Urinary bladder (tissue), 4 donors: ENCODE measurements at places on chromosomes 2 and 18. TPM values are rescaled to one million over a fixed set of nuclear protein-coding genes. Genes with fewer than 3 reads are reported as not detected.

- DNase-seq, result no peak
Measured at GRCh38 chr18:24991141-24992060, 360.6 kb downstream of the ZNF521 start.

- no peak for DNase-seq
Measured at GRCh38 chr2:71948781-71949536, 198.7 kb downstream of the CYP26B1 start.

GRCh38 chr2:26251893-26252292 is 7.2 kb downstream of the HADHB start:
- no peak for DNase-seq

- no peak for DNase-seq
Measured at GRCh38 chr2:85873679-85874078, 15.1 kb downstream of the ST3GAL5 start.

- DNase-seq, result no peak
Measured at GRCh38 chr2:99974682-99975375, 167.6 kb downstream of the AFF3 start.

DNA sequence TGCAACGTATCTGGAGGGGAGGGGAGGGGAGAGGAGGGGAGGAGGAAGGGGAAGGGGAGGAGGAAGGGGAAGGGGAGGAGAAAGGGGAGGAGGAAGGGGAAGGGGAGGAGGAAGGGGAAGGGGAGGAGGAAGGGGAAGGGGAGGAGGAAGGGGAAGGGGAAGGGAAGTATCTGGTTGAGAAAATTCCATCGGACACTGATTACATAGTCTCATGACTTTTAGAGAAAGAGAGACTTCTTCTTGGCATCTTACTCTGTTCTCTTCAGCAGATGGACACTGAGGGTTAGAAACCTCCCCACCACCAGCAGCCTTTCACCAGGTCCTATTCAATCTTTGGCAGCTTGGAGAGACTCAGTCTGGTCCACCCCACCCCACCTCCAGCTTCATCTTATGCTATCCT is 296.3 kb downstream of the TNS1 start:
- no peak for DNase-seq

GRCh38 chr2:16661526-16661925 is 4.1 kb downstream of the CYRIA start:
- DNase-seq, result no peak

GRCh38 chr2:199833525-199833924 is 17.5 kb downstream of the FTCDNL1 start:
- DNase-seq, result no peak

GRCh38 chr2:43984533-43984932 is 11.3 kb downstream of the LRPPRC start:
- no peak for DNase-seq

DNA sequence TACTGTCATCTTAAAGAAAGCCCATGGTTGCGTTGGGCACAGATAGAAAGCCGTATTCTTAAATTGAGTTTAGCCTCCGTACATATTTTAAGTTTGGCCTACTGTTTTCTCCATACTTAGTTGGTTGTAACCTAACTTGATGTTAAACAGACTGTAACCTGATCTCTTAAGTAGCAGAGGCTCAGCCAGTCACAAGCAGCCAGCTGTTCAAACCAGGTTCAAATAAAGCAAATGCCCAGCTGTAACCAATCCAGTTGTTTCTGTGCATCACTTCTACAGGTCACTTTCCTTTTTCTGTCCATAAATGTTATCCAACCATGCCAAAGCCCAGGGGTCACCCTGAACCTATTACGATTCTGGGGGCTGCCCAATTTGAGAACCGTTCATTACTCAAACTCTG is 10.0 kb upstream of the THADA start:
- no peak for DNase-seq

GRCh38 chr2:11777066-11777782 is 30.8 kb downstream of the LPIN1 start:
- DNase-seq, result no peak

GRCh38 chr18:36623681-36624190 is 205.1 kb downstream of the TPGS2 start:
- no peak for DNase-seq

- no peak for DNase-seq
Measured at GRCh38 chr2:236886456-236886855, 199.2 kb upstream of the COPS8 start.

- DNase-seq, result no peak
Measured at GRCh38 chr2:22110244-22110651, 986.5 kb downstream of the TDRD15 start.

The TMEM247 gene
- not detected for polyA plus RNA-seq

The SLC30A3 gene
- 0.04 TPM for polyA plus RNA-seq

The ABCB11 gene
- 0.04 TPM for polyA plus RNA-seq
